ENCODE measurements at places on chromosomes 7 and 10. TPM values are rescaled to one million over a fixed set of nuclear protein-coding genes. Genes with fewer than 3 reads are reported as not detected.

DNA sequence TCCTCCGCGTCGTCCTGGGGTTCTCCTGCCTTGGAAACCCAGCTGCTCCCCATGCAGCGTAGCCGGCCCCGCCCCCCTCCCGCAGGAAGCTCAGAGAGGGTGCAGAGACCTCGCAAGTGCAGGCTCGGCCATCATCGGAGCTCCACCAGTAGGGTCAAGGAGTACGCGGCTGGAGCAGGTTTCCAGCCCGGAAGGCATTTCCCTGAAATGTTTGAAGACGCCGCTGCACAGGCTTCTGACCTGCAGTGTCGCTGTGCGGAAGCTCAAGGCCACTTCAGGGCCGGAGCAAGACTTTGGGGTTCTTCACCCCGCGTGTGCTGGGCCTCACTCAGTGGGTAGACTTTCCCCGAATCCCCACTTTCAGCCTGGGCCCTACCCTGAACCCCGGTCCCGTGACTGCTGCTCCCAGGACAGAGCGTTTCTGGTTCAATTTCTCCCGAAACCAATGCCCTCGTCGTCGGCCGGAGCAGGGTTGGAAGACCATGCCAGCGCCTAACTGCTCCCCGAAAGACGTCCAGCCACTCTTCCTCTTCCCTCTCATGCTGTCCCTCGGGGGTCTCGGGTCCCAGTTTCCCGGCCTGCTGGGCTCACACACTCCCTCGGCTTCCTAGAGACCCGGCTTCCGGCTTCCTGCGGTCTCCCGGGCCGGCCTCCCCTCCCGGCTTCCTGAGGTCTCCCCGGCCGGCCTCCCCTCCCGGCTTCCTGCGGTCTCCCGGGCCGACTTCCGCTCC lies 52.1 kb downstream of the INSIG1 start:
- no peak for DNase-seq

DNA sequence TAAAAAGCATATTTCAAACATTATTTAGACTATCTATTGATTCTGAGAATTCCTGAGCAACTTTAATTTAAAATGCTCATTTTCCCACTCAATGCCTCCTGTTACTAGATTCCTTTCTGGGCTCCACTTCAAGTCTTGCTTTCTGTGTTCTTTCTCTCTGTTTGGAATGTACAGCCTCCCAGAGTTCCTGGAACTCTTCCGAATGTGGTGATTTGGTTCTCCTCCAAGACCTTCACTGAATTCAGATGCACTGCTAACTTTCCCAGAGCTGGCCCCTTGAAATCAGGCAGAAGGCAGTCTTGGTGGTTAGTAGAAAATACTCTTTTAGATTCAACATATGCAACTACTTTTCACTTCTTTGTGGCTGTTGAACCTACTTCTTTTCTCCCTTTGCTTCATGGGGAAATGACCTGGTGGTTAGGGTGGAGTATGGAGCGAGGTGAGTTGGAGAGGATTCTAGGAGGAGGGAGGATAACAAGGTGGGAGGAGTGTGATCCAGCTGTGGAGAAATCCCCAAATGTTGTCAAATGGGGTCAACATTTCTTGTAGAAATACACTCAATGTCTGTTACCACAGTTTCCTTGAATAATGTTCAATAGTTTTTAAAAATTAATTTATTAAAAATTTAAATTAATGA lies 27.9 kb upstream of the CCDC7 start:
- peak; percentile 46 for DNase-seq

OR2A5 gene
- total RNA-seq, result not detected

GRCh38 chr10:73339436-73339835 lies 19.2 kb downstream of the CFAP70 start:
- DNase-seq, result no peak

SLC29A3 gene
- total RNA-seq, result 18.3 TPM

NEBL gene
- total RNA-seq, result 3.1 TPM

VOPP1 gene
- 52.1 TPM for total RNA-seq

TRUB1 gene
- total RNA-seq, result 18.2 TPM

DNA sequence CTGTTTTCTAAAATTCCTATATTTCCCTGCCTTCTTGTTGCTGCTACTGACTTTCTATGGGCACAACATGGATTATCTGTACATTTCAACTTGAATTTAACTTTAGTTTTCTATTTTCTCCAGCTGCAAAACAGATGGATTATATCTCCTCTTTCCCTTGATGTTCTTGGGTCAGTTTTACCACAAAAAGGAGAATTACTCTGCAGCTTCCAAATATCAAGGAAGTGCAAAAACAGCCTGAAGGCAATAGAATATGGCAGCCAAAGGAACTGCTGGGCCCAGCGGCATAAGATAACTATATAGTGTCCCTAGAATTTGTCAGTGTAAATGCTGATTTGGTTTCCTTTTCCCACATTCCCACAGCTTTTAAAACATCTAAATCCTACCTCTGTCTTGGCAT lies 29.1 kb downstream of the CPED1 start:
- no peak for DNase-seq

TMEM273 gene
- total RNA-seq, result 2.5 TPM

DNA sequence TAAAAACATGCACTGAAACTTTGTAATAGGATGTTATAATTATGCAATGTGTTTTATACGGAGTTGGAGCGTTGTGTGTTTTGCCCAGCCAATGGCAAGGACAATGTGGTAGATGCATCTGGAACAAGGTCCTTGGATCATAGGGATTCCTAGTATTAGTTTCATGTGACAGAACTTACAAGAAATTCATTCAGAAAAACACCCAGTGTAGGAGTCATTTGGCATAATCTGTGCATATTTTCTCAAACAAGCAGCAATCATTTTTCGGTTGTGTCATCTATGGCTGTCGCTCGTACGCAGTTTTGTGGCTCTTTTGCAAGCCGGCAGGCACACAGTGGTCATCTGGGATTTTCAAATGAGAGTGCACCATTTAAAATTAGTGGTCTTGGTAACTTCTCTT lies 19.8 kb downstream of the CREB5 start:
- no peak for DNase-seq

GRCh38 chr10:29926693-29927048 lies 132.7 kb downstream of the JCAD start:
- DNase-seq, result no peak

DNA sequence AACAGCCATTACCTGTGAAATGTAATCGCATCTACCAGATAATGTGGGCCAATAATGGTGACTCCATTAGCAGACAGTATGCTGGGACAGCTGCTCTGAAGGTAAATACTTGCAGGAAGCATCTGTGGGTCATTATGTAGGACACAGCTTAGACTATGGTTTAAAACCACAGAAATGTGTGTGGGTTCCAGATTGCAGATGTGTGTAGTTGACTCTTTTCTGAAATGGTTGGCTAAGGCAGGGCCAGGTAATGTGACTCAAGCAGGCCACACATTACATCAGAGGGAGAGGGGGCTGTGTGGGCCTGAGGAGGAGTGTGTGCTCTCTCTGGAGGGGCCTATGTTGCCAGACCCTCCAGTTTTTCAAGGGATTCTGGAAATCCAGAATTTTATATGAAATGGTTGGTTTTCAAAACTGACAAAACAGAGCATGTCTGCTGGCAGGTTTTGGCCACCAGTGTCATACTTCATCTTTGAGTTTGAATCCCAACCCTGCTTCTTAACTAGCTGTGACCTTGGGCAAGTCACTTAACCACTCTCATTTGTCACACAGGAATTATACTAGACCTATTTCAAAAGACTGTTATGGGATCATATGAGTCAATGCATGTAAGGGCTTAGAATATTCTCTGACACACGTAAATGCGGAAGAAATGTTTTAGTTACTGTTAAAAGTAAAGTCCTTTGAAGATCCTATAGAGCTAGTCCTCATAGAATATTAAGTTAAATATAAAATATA lies 64.5 kb downstream of the MCMBP start:
- DNase-seq, result no peak

ZCCHC24 gene
- 92.1 TPM for total RNA-seq

AKR1C4 gene
- not detected for total RNA-seq

DNA sequence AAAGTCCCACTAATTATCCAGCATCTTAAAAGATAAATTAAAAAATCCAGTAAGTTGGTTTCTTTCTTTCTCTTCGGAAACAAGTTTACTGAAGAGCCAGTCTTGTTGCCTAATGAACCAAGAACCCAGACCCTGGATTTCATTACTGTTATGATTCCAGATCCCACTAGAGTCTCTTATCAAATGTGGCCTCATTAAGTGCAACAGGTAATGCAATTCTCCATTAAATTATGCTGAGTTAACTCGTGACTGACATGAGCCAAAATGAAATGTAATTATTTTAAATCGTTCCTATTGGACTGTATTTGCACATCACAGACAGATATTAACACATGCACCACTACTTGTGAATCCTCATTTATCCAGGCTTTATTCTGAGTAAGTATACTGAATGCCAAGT lies 115.6 kb downstream of the NXPH1 start:
- no peak for DNase-seq

CPA4 gene
- not detected for total RNA-seq

GRCh38 chr10:79943871-79944270 lies 5.0 kb downstream of the SFTPD start:
- no peak for DNase-seq

- DNase-seq, result no peak
Measured at GRCh38 chr7:30140456-30140855, 5.7 kb downstream of the MTURN start.

DNA sequence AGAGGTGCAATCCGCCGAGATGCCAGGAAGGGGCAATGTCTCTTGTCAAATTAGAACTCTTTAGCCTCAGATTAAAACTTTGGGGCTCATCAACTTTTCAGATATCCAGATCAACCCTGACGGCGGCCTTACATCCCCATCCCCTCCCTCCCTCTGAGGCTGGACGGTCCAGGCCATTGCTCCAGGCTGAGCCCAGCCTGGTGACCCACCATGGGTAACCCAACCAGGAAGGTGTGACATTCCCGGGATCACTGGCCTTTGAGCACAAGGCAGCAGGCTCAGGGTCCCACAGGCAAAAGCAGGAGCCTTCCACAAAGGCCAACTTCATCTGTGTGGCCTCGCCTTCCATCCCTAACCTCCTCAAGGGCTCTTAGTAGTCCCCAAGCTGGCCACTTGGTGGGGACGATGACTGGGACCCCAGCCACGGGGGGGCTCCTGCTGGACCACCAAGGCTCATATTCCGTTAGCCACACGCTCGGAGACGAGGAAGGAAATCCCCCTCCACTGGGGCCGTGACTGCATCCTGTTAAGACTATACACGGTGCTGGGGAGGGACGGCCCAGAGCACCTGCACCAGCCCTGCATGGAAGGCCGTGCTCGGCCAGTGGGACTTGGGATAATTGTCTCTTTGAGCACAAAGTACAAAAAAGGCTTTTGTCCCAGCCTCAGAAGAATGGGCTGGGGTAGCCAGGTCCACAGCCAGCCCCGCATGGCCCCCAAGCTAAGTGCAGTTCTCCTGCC lies 62.8 kb downstream of the ZRANB1 start:
- DNase-seq, result peak; percentile 30

SEMA3C gene
- 82.3 TPM for total RNA-seq

TMEM26 gene
- 0.12 TPM for total RNA-seq

DNA sequence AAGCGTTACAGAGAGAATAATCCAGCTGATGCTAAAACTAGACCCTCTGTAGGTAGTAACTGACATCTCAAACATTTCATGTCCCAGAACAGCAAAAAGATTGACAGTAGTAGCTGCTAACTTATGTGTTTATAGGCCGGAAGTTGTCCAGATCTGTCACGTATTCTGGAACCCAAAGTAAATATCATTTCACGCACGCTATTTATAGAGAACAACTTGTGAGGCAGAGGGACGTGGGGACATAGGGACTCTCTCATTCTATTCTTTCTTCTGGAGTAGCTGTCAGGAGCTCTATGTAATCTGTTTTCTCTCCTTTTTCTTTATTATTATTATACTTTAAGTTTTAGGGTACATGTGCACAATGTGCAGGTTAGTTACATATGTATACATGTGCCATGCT lies 22.3 kb downstream of the AGK start:
- no peak for DNase-seq

LLCFC1 gene
- total RNA-seq, result not detected

- DNase-seq, result no peak
Measured at GRCh38 chr10:125801574-125801973, 21.5 kb downstream of the UROS start.

CALY gene
- not detected for total RNA-seq

DNA sequence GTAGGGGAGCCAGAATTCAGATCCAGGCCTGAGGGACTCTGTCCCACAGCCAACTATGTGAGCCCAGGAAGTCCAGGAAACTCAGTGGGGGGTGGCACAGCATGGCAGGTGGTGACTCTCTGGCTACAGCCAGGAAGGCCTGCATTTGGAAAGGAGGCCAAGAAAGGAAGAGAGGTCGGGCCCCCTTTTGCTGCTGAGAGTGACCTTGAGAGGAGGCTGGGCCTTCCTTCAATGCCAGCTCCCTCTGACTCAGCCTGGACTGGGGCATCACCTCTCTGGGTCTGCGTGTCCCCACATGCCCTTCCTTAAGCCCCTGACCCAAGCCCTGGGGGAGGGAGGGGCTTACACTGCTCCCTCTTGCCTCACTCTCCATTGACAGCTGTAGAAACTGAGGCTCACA lies 6.4 kb upstream of the MYL10 start:
- DNase-seq, result no peak
